ENCODE measurements at places on chromosomes 7 and 10.

GRCh38 chr10:74932648-74933047 lies 106.2 kb downstream of the KAT6B start:
- DNase-seq: no peak

GRCh38 chr10:71378336-71379117 lies 18.2 kb upstream of the CDH23 start:
- DNase-seq: no peak

DNA sequence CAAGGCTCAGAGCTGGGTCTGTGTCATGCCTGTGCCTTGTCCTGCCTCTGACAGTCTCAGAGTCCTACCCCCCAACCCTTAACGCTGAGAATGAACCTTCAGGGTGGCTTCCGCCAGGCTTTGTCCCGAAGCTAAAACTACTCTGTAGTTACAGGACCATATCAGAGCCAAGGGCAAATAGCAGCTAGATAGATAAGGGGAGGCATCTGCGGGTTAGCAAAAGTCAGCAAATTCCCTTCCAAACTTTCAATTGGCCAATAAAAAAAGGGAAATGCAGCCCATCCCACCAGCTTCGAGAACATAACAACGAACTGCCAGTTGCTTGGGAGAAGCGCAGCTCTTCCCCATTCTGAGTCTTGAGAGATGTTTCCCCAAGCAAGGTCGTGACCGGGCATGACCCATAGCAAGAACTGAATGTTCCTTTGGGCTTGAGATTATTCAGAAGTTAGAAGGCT lies 17.7 kb downstream of the CCL24 start:
- no peak for DNase-seq

- DNase-seq: peak; percentile 8
Measured at GRCh38 chr7:4791738-4792536, 16.5 kb downstream of the AP5Z1 start.

DNA sequence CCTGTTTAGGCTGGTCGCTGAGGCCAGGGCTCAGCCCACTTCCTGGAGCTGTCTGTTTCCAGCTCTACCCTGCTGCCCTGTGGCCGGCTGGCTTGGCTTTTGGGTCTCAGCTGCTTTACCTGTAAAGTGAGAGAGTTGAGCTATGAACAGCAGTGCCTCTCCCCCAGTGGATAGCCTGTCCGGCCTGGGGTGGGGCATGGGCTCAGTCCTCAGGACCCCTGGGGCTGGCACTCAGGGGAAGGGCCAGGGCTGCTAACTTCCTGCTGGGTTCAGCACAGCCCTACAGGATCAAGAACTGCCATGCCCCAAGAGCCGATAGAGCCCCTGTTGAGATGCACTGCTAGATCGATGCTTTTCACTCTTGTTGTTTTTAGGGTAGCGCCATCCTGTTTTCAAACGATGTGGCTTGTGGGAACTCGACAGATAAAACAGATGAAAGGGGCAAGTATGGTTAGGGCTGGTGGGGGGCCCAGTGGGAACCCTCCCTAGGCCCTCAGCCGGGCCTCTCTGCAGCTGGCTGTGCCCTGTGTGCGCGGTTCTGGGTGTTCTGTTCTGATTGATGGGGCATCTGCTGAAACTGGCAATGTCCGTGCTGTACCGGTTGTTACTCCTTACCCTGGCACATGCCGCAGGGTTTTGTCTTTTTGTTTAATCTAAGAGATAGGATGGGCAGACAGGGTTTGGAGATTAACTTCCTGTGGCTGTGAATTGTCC lies 10.0 kb upstream of the SFRP5 start:
- no peak for DNase-seq

DNA sequence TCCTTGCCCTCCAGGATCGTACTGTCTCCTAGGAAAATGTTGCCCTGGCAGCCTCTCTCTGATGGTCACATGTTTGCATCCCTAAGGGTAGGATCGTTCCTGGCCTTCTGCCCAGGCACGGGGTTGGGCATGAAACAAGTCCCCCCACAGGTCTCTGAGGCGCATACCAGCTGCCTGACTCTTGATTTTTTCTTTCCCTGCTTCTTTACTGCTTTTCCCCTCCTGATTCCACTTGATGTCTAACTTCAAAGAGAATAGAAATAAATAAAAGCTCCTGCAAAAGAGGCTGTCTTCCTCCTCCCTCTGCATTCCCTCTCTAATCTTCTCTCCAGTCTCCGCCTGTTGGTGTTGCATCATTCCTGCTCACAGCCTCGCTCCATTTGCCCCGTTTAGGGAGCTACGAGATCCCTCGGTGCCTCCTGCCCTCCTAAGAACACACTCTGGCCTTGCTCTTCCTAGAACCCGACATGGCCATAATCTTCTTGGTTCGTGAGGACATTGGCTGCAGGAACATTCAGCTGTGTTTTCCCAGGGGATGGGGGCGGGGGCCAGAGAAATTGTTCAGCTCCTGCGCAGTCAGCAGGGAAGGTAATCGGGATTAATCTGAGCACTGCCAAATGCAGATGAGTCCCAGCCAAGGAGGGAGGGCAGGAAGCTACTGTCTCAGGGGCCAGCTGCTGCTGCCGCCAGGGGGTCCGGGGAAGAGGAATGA lies 26.0 kb downstream of the LEP start:
- DNase-seq: peak; percentile 28

GRCh38 chr10:104109908-104110662 lies 11.9 kb upstream of the SFR1 start:
- DNase-seq: no peak

DNA sequence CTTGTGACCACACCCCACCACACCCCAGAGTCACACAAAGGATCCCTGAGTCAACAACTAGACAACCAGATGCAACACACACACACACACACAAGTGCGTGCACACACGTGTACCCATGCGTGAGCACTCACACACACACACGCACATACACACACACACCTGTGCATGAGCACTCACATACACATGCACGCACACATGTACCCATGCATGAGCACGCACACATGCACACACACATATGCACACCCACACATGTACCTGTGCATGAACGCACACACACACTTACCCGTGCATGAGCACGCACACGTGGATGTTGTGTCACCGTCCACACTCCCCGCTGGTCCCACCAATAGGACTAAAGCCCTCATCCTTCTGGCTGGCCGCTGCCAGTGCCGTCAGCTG lies 60.4 kb downstream of the HTR5A start:
- no peak for DNase-seq

- no peak for DNase-seq
Measured at GRCh38 chr7:91302794-91303193, 38.6 kb downstream of the FZD1 start.
